ENCODE measurements at places on chromosomes 6 and 20.

DNA sequence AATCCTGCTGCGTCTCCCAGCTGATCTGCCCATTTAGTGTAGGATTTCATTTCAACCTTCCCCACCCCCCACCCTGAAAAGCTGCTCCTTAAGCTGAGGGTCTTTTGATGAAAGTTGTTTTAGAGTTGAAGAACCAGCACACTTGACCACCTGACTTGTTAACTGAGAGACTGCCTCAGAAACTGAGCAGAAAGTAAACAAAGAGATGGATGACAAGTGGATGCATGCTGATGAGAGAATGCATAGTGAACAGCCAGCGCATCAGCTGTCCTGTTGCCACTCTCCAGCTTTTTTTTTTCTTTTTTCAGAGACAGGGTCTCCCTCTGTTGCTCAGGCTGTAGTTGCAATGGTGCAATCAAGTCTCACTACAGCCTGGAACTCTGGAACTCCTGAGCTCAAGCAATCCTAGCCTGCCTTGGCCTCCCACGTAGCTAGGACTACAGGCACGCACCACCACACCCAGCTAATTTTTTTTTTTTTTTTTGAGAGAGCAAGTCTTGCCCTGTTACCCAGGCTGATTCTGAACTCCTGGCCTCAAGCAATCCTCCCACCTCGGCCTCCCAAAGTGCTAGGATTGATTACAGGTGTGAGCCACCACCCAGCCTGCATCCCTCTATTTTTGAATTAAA is 9.5 kb downstream of the RPL10A start:
- DNase-seq = no peak

GRCh38 chr6:44074439-44074812 is 52.8 kb downstream of the MRPL14 start:
- no peak for DNase-seq

- DNase-seq = peak; percentile 36
Measured at GRCh38 chr6:121305957-121306607, 28.2 kb downstream of the TBC1D32 start.

DNA sequence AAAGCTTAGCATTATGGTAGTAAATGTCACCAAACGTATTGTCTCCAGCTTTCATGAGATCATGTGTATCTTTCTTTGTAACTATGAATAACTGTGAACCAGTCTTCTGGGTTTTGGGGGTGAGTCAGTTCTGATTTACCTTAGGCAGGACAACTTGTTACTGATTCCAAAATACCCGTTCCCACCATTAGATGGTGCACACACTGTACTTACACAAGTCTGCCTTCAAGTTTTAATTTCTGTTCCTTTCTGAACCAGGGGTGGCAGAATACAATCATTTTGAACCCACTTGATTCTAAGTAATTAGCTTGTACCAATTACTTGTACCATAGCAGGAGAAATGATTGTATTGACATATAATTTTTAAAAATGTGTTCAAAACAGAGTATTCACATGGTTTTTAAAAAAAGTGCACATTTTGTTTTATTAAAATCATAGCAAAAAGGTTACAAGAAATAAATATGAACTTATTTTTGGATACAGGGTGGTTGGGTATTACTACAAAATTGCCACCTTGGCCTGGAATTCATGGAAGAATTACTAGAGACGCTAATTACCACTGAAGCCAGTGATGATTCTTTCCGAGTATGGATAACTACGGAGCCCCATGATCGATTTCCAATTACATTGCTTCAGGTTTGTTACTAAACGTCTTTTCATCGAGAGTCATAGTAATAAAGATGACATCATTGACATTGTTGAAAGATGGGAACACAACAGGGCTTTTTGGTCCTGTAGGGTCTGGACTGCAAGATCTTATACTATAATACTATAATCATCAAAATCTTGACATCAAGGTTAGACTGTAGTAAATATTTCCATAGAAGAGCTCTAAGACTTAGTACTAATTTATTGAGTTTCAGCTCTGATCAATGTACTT is 75.2 kb upstream of the GLP1R start:
- DNase-seq = peak; percentile 87

- no peak for DNase-seq
Measured at GRCh38 chr20:45997187-45997586, 11.5 kb upstream of the MMP9 start.

- no peak for DNase-seq
Measured at GRCh38 chr6:31490115-31490873, 7.7 kb upstream of the MICB start.

DNA sequence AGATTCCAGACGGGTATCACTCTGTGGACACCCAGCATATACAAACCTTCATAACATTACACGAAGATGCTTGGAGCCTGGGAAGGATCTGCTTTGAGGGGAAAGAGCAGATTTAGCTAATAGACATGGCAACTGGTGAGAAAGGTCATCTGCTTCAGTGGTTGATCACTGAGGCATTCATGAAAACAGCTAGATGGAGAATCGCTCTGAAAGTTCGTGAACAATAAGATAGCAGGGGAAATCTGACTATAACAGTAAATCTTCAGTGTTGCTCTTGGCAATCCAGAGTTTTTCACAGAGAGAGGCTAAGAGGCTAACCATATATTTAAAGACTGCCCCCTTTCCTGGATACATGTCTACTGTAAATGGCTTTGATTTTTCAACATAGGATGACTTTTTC is 245.3 kb downstream of the FARS2 start:
- no peak for DNase-seq

GRCh38 chr20:32534661-32535240 is 50.4 kb downstream of the NOL4L start:
- DNase-seq = no peak

GRCh38 chr20:61902221-61902869 is 163.3 kb downstream of the TAF4 start:
- DNase-seq = no peak

DNA sequence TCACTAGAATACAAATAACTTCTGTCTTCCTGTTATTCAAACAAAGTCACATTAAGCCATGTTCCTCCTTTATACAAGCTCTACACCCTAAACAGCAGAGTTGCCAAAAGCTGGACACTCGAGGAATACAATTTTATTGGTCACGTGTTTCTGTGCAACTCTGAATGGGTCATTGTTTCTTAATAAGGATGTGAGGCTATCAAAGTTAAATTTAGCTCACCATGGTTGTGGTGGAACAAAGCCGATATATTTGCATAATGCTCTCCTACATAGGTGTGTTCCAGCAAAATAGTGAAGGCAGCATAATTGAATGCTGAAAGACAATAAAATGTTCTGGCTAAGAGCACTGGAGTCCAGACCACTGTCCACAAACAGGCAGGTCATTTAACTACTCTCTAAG is 36.9 kb upstream of the CD2AP start:
- DNase-seq = no peak

- DNase-seq = no peak
Measured at GRCh38 chr6:156969233-156969632, 192.1 kb downstream of the ARID1B start.

GRCh38 chr6:166769648-166770047 is 142.6 kb upstream of the RPS6KA2 start:
- DNase-seq = no peak

GRCh38 chr6:141580988-141581552 is 551.7 kb upstream of the GJE1 start:
- DNase-seq = peak; percentile 77

- no peak for DNase-seq
Measured at GRCh38 chr20:55582498-55582897, 422.8 kb downstream of the CBLN4 start.

GRCh38 chr6:129507059-129507807 is 202.7 kb downstream of the ARHGAP18 start:
- DNase-seq = no peak

- no peak for DNase-seq
Measured at GRCh38 chr6:20915156-20915555, 380.9 kb downstream of the CDKAL1 start.

DNA sequence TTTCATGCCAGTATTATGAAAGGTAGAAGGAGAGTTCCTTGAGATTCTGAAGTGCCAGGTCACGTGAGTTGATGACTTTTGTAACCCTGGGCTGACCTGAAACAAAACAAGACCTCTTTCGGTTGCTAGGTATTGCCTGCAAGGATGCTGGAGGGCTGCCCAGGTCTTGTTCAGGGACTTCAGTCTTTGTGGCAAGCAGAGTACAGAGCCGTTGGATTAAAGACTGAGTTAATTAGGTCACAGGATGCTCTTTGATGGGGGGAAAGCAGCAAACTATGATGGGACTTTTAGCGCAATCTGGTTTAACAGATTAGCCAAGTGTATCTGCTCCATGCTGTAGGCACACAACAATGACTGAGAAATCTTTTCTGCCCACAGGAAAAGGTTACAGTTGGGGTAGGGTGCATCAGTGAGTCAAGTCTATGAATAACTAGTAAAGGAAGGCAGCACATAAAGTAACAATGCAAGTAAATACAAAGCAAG is 12.8 kb upstream of the ELOVL5 start:
- DNase-seq = peak; percentile 57

- DNase-seq = no peak
Measured at GRCh38 chr6:46357591-46357990, 133.7 kb downstream of the RCAN2 start.

DNA sequence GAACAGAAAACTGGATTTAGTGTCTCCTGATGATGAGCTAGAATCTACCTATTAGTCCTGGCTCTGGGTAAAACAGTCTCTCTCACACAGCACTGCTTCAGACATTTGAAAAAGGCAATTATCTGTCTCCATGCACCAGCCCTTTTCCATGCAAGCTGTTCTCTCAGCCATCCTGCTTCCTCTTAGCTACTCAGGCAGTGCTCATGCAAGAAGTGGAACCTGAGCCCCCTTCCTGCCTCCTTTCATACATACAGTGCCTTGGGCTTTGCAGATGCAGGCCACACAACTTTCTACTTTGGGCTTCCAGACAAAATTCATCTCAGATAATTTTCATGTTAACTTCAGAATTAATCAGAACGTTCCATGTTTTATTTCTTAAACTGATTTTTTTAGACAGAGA is 151.3 kb downstream of the RALGAPA2 start:
- DNase-seq = no peak

DNA sequence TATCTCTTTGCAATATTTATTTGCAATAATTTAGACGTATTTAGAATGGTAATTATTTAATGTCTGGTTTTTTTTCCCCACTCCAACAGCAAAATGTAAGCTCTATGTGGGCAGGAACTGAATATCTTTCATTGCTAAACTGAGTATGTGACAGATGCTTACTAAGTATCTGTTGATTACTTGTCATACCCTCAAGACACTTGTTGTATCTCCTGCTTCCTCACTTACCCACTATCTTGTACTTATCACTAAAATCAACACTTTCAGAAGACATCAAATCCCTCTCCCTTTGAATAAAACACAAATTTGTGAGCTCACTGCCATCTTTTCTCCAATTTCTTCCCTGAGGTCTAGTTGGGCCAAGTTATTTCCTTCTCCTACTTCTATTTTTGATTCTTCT is 30.3 kb downstream of the PPIL4 start:
- no peak for DNase-seq

DNA sequence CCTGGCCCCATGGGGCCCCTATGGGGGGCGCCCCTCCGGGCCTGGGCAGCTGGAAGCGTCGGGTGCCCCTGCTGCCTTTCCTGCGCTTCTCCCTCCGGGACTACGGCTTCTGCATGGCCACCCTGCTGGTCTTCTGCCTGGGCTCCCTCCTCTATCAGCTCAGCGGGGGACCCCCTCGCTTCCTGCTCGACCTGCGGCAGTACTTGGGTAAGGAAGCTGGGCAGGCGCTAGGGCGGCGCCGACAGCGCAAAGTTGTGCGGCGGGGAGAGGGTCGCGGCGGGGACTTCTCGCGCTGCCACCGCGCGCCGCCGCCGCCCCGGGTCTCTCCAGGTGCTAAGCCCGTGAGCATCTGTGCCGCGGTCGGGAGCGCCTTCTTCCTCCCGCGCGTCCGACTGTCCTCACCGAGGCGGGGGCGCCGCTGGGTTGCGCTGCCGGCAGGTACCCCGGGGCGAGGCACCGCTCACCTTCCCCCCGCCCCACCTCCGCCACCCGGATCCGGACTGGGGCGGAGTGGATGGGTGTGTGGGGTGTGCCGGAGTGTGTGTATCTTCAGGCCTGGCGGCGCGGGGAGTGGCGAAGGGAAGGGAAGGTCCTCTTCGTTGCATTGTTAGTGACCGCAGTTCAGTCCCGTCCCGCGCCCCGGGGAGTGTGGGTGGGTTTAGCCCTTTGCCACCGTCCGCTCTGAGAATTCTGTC is 788 bp downstream of the UST start:
- peak; percentile 10 for DNase-seq

- DNase-seq = no peak
Measured at GRCh38 chr6:108598305-108598863, 37.7 kb downstream of the FOXO3 start.

DNA sequence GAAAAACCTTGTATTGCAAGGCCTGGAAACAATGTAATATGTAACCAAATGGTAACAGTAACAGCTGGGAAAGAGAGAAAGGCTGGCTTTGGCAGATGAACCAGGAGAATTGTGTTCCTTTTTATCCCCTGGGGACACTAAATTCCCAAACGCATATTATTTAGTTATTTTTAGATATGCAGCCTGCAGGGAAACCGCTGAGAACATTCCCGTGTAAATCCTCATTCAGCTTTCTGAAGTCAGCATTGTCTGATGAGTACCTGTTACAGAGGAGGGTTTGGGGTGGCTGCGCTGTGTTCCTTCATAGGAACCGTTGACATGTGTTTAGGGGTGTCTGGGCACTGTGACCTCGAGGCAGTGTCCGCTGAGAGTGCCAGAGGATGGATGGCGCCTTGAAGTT is 101.3 kb downstream of the SMOC2 start:
- no peak for DNase-seq

DNA sequence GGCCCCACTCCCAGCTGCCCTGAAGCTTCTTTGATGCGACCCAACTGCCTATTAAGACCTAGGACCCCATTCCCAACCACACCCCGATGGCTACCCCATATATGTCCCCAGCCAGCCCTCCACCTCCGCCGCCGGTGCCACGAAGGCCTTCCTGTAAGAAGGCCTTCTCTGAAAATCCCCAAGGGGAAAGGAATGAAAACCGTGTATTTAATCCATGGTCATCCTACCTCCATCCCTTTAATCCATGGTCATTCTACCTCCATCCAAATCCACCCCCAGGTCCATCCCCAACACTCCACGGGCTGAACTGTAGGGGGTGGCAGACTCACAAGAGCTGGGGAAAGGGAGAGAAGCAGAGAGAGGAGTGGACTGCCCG is 545 bp upstream of the VSX1 start:
- DNase-seq = no peak

DNA sequence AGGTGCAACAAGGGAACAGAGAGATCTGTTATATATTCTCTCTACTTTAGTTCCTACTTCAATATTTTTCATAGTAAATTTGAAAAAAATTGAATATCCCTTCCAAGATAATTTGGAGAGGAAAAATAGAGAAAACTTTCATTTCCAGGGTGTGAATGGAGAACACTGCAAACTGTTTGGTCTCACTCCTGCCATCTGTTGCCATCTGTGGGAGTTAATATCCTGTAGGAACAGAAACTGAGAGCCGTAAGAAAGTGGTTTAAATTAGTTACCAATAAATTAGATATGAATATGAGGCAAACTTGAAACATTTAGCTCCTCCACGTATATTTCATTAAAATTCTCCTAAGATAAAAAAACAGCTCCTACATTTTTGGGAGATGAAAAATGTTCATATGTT is 4.2 kb downstream of the ZNF337 start:
- no peak for DNase-seq
